ENCODE measurements at places on chromosomes 11 and 22. TPM values are rescaled to one million over a fixed set of nuclear protein-coding genes. Genes with fewer than 3 reads are reported as not detected.

DNA sequence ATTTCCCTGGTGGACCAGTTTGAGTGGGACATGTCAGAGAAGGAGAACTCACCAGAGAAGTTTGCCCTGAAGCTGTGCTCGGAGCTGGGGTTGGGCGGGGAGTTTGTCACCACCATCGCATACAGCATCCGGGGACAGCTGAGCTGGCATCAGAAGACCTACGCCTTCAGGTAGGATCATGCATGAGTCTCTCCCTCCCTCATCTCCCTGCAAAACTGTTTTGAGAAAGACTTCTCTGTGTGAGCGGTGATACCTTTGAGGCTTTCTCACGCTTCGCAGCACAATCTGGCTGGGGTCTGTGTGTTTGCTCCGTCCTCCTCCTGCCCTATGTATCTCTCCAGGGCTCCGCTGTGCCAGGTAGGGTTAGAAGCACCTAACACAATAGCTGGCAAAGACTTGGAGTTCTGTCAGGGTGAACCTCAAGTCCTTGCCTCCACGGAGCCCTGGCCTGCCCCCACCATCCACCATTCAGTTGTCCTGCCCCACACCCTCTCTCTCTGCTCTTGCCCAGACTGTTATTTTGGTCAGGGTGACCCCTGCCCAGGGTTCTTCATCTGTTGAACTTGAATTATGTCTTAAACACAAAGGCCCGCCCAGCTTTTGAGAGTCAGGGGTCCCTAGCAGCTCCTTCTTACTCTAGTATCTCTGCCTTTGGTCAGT is 13.4 kb downstream of the DERL3 start:
- DNase-seq = no peak

ZP1 gene
- not detected for total RNA-seq

DNA sequence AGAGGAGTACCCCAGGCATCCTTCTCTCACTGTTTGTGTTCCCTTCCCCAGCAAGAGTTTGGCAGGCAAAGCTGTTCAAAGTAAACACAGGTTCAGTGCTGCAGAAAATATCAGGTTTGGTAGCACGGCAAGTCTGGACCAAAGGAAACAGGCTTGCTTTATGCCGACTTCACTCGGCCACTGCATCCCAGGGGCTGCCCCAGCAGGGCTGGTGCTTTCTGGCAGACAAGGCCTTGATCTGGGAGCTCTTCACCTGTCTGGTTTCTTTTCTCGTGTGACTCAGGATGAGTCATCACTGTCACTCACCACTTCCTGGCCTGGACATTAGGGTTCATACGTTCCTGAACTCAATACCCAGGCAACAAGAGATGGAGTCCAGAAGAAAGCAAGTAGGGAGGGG is 52.6 kb upstream of the NAV2 start:
- DNase-seq = no peak

DNA sequence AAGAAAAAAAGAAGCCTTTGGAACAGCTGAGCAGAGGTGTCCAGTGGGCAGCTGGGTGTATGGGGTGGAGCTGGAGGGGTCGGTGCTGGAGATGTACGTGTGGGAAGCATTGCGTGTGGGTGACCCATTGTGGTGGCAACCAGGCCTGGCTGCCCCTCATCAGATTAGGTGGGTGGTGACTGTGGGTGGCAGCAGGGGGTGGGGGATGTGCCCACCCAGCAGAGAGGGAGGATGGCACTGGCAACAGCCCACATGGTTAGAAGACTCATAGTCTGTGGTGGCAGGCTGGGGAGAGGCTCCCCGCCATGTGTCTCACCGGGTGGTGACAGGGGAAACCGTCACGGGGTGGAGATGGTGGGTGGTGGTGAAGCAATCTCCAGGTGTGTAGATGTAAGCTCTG is 27.6 kb downstream of the TP53I11 start:
- DNase-seq = no peak

DNA sequence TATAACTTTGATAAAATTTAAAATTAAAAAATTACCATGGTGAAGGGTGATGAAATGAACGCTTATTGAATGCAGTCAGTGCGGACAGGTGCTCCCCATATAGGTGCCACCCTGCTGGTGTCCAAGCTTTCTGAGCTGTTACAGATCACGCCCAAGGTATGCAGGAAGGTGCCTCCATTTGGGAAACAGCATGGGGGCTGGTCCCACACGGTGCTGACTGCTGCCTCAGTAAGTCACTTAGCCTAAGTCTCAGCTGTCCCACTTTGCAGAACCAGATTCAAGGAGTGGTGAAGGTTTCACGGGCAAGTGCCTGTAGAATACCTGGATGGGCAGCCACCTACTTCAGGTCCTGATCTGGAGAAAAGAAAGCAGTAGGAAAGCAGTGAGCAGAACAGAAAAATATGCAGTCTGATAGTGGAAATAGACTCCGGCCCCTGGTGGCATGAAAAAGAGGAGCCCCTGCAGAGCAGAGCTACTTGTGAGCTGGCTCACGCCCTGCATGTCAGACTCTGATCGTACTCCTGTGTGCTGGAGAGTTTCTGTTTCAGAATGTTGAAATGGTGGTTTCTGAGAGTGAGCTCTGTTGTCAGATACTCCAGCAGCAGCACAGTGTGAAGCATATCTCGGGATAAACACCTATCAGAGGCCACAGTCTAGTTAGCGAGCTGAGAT is 33.2 kb downstream of the ADORA2A start:
- DNase-seq = no peak
